ENCODE measurements at places on chromosomes 13 and 19. TPM values are rescaled to one million over a fixed set of nuclear protein-coding genes. Genes with fewer than 3 reads are reported as not detected.

DNAAF3 gene
- total RNA-seq = 0.33 TPM

FCER2 gene
- not detected for total RNA-seq

CBARP gene
- total RNA-seq = 6.4 TPM

RNF17 gene
- total RNA-seq = not detected

EDNRB gene
- 27.0 TPM for total RNA-seq

CCDC194 gene
- total RNA-seq = not detected

DPF1 gene
- 1.6 TPM for total RNA-seq
